ENCODE measurements at places on chromosomes 16 and 17.

DNA sequence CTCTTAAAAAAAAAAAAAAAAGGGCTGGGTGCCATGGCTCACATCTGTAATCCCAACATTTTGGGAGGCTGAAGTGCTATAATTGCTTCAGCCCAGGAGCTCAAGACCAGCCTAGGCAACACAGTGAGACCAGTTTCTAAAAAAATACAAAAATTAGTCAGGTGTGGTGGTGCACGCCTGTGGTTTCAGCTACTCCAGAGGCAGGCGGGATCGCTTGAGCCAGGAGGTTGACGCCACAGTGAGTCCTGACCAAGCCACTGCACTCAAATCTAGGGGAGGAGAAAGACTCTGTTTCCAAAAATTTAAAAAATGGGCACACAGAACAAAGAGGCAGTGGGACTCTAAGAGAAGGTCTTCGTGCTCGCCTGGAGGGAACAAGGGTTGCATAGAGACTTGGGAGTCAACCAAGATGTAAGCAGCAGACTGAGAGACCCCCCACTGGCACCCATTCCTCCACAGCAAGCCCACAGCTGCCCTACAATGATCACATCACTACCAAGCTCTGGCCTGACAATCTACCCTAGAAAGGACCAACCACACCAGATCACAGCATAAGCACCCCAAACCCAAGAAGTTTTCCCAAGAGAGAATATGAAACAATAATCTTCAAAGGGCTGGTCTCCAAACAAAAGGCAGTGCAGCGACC lies 121.6 kb downstream of the ANKRD11 start:
- DNase-seq, result no peak

DNA sequence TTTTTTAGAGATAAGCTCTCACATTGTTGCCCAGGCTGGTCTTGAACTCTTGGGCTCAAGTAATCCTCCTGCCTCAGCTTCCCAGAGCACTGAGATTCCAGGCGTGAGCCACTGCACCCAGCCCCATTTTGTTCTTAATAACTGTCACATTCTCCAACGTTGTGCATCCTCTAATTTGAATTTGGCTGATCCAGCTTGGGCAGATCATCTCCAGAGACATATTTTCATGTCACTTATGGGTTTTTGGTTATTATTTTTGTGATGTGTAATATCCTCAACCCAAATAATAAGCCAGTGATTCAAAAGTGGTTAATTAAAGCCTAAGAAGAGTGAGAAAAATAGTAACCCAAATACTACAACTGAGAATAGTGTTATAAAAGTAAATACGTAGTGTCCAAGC lies 16.2 kb upstream of the COL1A1 start:
- no peak for DNase-seq

DNA sequence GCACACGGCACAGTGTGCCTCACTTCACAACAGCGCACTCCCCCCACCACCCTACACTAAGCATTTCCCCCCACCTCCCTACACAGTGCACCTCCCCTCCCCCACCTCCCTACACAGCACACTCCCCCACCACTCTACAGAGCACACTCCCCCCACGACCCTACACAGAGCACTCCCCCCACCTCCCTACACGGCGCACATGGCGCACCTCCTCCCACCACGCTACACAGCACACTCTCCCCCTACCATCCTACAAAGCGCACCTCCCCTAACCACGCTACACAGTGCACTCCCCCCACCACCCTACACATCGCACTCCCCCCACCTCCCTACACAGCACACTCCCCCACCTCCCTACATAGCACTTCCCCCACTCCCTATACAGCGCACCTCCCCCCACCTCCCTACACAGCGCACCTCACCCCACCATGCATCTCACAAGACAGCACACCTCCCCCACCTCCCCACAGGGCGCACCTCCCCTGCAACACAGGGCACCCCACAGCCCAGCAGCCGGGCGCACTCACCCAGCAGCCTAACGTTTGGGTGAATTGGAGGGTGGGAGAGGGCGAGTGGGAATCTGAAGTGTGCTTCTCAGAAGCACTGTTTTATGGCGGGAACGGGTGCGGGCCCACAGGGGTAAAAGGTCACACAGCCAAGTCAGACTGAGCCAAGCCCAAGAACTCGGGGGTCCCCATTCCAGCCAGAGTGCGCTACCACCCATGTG lies 10.3 kb downstream of the KNOP1 start:
- DNase-seq, result no peak

DNA sequence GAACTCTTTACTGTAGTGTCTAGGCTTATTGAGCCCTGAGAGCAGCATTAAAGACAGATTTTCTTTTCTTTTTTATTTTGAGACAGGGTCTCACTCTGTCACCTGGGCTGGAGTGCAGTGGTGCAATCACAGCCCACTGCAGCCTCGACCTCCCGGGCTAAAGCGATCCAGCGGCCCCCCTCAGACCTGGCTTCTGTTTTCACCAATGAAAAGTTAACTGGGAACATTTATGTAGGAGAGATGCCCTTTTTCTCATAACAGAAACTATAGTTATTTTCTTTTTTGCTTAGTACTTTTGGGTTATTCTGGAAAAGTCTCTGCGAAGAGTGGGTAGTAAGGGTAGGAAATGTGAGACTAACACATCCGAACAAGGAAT lies 1.5 kb downstream of the MAP1LC3B start:
- DNase-seq, result no peak

GRCh38 chr16:23842137-23842600 lies 6.4 kb downstream of the PRKCB start:
- DNase-seq, result no peak

DNA sequence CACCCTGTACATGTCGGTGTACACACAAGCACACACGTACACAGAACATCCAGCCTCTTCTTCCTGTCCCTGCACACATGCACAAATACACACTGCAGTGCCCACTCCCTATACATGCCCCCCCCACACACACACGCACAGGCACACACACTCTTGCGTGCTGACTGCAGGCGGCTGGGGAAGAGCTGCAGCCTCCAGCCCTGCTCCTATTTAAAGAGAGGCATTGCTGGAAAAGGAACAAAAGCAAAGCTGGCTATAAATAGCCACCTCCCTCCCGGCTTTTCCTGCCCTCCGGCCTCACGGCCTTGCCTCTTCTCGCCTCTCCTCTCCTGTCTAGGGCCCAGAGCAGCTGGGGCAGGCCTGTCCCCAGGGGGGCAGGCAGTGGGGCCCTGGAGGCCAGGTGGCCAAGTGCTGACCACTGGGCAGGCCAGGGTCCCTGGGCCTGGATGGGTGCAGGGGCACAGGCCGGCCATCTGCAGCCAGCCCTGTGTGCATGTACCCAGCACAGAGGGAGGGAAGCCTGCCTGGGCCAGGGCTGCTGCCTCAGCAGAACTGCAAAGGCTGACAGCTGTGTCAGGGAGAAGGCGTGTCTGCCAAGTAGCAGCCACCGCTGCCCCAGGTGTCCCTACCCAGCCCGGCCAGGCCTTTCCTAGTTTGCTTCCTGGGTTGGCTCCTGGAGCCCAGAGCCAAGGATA lies 25.4 kb downstream of the RTN4RL1 start:
- peak; percentile 71 for DNase-seq

GRCh38 chr17:36590082-36590481 lies 1.6 kb upstream of the DHRS11 start:
- no peak for DNase-seq

- no peak for DNase-seq
Observed at GRCh38 chr16:88806491-88807111, 3.0 kb downstream of the CDT1 start.

- DNase-seq, result no peak
Observed at GRCh38 chr17:56710986-56711385, 117.5 kb downstream of the NOG start.

GRCh38 chr16:56608876-56609462 lies 585 bp downstream of the MT2A start:
- DNase-seq, result no peak

GRCh38 chr16:1890708-1891050 lies 18.7 kb upstream of the MEIOB start:
- DNase-seq, result no peak

DNA sequence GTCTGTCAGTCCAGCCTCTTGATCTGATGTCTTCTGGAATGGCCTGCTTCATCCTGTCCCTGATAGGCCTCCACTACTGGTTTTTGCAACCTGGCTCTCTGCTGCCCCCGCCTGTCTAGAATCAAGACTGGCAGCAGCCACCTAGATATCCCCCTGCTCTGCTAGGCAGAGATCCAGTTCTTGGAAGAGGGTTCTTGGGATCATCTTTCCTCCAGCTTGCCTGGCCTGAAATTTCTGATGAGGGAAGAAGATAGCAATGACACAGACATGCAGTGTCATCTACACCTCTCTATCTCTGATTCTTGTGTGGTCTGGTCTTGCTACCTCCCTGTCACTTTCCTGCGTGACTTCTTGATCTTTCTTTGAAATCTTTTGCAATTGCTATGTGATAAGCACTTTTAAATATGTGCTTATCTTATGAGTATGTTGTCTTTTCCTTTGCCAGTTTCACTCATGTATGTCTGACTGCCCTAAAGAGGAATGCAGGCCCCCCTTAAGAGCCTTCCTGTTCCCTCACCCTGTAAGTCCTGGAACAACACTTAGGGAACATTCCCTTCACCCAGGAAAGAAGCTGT lies 20.3 kb upstream of the NFATC3 start:
- peak; percentile 86 for DNase-seq

GRCh38 chr17:74542166-74542565 lies 3.7 kb downstream of the CD300C start:
- no peak for DNase-seq

DNA sequence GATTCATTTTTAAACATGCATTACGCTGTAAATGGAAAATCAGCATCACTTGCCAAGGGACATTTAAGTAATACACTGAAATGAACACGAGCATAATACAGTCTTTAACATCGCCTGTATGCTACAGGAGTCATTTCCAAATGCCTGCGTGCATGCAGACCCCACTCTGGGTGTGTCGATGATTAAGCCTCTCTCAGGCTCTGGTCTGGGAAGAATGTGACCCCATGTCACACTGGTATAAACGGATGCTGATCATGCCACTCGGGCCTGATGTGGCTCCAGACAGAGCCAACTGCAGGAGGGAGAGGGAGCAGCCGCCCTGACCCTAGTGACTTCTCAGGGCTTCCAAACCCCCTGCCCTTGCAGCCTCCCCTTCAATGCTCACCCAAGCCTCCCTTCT lies 10.8 kb downstream of the EMP2 start:
- no peak for DNase-seq

GRCh38 chr17:51261024-51261963 lies 948 bp downstream of the UTP18 start:
- peak; percentile 21 for DNase-seq

- no peak for DNase-seq
Observed at GRCh38 chr17:45229681-45230409, 8.2 kb downstream of the FMNL1 start.

GRCh38 chr17:38424297-38424972 lies 3.8 kb upstream of the ARHGAP23 start:
- no peak for DNase-seq

- no peak for DNase-seq
Observed at GRCh38 chr17:72838581-72838980, 253.9 kb downstream of the SLC39A11 start.

DNA sequence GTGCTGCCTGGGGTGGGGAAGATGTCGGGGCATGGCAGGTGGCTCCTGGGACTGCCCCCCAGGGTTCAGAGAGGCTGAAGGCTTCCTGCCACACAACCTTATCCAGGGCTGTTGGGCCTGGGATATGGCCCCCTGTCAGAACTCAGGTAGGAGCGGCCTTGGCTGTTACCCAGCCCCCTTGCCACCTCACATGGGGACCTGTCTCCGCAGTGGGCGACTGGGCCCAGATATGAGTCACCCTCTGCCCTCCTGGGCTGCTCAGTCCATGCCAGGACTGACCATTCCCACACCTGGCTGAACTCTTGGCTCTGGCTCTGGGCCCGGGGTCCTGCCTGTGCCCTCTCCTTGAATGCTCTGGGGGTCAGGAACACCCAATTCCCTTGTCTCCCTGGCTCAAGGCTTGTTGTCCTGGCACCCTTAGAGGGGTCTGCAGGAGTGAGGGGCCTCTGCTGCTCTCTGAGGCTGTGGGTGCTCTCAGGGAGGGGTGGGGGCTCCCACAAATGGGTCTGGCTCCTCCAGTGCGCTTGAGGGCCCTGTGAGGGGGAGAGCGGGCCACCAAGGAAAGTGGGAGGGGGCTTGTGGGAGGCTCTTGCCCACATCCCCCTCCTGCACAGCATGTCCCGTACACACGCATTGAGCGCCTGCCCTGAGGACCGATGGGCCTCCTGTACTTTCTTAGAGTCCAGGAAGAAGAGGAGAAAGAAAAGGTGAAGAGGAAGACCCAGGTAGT lies 36.0 kb downstream of the LGALS9 start:
- DNase-seq, result no peak

GRCh38 chr17:75416006-75416405 lies 10.5 kb upstream of the GRB2 start:
- DNase-seq, result no peak

GRCh38 chr17:82153745-82154375 lies 55.8 kb upstream of the FASN start:
- DNase-seq, result peak; percentile 86
